NCI-H446 treated with DMSO at 0.1 percent for 48 hours (cell line): ENCODE measurements at places on chromosomes 12 and 14.
A peak's percentile ranks its signal among the peaks of the same experiment; 100 is the strongest.

- no peak for DNase-seq
These were observed 151.1 kb upstream of the PKP2 start for GRCh38 chr12:33047666-33048065.

DNA sequence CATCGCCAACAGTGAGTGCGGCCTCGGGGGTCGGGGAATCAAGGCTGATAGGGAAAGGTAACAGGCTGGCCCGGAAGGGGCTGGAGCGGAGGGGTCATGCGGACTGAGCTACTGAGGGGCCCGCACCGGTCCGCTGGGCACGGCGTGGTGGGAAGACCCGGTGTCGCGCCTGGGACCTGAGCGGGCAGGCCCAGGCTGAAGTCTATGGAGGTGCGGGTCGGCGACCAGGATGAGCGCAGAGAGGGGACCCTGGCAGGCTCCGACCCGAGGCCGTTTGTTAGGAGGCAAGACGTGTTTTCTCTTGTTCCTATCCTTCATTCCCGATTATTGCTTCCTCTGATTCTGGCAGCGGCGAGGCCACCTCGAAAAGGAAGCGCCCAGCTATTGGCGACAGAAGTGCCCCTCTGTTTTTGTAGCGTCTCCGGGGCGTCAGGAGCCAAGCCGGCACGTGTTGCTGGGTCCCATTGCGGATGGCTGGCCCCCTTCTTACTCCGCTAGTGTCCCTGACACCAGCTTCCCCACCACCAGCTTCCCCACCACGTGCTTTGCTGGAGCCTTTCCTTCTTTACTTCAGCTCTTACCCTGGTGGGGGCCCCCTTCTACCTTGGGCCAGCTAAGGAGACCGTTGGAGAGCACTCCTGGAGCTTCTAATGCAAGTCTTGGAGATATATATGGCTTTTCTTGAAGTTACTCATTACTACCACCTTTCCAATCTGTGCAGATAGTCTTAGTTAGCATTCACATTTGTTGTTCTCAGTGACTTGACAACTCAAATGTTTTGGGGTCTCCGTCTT lies 653 bp downstream of the PA2G4 start:
- no peak for DNase-seq

DNA sequence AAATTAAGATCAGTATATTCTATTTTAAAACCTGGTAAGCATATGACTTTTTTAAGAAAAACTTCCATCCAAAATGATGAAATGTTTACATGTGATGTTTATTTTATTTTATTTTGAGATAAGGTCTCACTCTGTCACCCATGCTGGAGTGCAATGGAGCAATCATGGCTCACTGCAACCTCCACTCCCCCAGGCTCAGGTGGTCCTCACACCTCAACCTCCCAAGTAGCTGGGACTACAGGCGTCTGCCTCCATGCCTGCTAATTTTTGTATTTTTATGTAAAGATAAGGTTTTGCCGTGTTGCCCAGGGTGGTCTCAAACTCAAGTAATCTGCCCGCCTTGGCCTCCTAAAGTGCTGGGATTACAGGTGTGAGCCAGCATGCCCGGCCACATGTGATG lies 141.8 kb downstream of the ZFP36L1 start:
- no peak for DNase-seq

- DNase-seq, result no peak
These were observed 489 bp downstream of the CEP290 start for GRCh38 chr12:88141425-88141773.

GRCh38 chr14:105760691-105761344 lies 234.4 kb downstream of the TMEM121 start:
- DNase-seq, result no peak

GRCh38 chr12:31849090-31849687 lies 110.0 kb upstream of the RESF1 start:
- DNase-seq, result no peak

GRCh38 chr14:44791730-44792129 lies 170.0 kb downstream of the KLHL28 start:
- no peak for DNase-seq

DNA sequence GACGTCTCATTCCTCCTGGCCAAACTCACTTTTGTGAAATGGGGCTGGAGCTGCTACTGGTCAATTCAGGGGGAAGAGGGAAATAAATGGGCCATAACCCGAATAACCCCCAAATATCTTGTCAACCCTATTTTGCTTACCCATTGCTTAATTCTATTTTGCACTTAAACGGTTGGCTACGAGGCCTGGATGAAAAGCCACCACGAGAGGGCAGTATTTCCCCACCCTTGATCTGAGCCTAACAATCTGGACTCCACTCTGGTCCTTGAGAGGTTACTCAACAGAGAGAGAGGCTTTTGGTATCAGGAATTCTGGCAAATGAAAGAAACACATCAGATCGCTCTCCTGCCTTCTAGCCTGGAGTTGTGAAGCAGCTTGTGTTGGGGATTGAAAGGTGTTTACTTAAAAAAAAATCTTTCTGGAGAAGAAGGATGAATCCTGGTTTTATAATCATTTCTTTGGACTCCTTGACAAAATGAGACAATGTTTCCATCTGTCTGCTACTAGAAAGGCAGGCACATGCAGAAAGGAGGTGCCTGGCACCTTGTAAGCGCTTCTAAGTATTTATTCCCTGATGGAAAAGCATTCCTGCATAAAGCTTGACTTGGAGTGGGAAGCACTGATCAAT lies 22.4 kb upstream of the FBXO21 start:
- DNase-seq, result peak; percentile 5

- DNase-seq, result no peak
These were observed 8.7 kb downstream of the HDAC7 start for GRCh38 chr12:47811072-47811396.

- DNase-seq, result no peak
These were observed 90.9 kb downstream of the ACTN1 start for GRCh38 chr14:68888025-68888850.

DNA sequence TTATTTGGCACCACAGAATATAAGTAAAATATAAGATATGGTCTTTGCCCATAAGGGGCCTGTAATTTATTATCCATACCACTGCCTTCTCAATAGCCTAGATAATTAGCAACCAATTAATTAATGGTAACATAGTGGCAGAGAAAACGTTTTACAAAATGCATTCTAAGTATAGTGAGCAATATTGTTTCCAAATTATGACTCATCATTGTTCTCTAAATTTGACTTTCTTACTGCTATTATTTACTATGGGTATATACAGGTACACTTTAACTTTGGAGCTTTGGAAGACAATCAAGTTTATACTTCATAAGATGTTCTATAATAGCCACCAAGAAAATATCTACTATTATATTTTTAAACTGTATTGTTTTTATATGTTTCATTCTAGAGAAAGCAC lies 26.7 kb downstream of the DCP1B start:
- DNase-seq, result no peak

DNA sequence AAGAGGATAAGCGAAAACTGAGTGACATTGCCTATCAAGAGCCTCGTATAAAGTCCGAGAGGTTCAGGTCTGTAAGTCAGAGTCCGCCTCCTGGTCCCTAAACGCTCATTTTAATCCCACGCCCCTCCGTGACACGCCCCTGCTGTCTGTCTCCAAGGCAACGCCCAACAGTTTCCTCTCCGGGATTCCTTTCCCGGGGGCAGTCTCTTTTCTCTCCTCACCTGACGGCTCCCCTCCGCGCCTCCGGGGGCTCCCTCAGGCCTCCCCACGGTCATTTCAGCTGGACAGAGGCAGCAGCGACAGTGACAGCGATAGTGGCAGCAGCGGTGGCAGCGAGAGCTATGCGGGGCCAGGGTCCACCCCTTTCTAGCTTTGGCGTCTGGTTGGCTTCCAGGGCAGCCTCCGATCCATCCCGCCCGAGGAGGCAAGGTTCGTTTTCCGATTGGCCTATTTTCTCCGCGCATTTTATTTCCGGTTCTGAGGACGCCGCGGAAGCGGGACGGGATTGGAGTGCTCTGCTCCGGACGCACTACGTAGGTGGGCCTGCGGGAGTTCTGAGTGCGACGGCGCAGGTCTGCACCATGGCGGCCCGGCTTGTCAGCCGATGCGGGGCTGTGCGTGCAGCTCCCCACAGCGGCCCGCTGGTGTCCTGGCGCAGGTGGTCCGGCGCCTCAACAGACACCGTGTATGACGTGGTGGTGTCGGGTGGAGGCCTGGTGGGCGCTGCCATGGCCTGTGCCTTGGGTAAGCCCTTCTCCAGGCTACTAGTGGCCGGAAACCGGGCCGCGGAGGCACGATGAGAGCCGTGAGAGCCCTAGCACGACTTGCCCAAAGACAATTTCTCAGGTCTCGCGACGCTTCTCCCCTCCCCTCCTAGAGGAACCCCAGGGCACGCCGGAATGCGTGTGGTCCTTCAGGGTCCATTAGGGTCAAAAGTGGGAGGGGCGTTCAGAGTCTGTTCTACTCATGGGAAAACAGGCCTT lies at the start of the genes COQ6 and FAM161B:
TSS of gene COQ6 (plus strand) at position 551 of the 983 bp plus-strand sequence. CDS start at position 582, 31 bp downstream.
TSS of gene FAM161B (minus strand) at position 343 of the 983 bp plus-strand sequence. CDS start at position 275, 68 bp downstream.
- DNase-seq, result peak; percentile 88

GRCh38 chr12:117875744-117876435 lies 92.9 kb downstream of the KSR2 start:
- DNase-seq, result no peak

GRCh38 chr12:51884676-51885229 lies 3.1 kb upstream of the ANKRD33 start:
- no peak for DNase-seq

DNA sequence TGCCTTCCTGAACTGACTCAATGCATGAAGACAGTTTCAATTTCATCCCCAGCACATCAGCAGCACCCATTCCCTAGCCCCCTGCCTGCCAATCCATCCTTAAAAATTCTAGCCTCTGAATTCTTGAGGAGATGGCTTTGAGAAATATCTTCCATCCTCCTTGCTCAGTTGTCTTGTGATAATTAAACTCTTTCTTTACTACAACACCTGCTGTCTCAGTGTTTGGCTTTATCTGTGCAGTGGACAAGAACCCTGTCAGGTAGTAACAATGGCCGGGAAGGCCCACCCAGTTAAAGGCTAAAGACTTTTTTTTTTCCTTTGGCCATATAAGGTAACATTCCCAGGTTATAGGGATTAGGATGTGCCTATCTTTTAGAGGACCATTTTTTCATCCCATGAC lies 114.4 kb upstream of the NAP1L1 start:
- DNase-seq, result no peak

DNA sequence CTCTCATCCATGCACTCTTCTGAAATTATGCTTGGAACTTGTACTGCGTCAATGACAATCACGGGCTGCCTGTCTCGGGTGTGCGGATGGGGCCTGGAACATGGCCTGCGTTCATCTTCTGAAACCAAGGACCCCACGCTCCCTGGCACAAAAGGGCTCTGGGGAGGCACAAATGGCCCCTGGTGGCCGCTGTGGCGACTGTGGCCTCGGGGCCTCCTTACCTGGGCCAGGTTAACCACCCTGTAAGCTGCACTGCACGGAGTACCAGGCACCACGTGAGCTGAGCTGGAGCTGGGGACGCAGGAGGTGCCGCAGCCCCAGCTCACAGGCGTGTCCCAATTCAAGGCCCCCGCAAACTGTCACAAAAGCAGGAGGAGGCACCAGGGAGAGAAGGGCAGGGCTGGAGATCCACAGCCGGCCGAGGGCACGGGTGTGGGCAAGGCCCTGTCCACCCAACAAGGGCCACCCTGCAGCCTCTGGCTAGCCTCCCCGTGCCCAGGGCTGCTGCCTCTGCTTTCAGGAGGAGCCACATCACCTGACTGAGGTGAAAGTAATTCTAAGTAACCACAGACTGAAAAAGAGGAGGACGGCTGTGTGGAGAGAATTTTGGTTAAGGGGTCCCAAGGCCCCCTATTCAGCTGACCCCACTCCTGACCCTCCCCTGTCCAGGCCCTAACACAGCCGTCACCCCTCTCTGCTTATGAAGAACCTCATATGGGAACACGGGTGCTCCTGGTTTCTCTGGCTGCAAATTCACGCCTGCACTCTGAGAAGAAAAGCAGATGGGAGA lies 61.1 kb upstream of the GALNT9 start:
- no peak for DNase-seq

DNA sequence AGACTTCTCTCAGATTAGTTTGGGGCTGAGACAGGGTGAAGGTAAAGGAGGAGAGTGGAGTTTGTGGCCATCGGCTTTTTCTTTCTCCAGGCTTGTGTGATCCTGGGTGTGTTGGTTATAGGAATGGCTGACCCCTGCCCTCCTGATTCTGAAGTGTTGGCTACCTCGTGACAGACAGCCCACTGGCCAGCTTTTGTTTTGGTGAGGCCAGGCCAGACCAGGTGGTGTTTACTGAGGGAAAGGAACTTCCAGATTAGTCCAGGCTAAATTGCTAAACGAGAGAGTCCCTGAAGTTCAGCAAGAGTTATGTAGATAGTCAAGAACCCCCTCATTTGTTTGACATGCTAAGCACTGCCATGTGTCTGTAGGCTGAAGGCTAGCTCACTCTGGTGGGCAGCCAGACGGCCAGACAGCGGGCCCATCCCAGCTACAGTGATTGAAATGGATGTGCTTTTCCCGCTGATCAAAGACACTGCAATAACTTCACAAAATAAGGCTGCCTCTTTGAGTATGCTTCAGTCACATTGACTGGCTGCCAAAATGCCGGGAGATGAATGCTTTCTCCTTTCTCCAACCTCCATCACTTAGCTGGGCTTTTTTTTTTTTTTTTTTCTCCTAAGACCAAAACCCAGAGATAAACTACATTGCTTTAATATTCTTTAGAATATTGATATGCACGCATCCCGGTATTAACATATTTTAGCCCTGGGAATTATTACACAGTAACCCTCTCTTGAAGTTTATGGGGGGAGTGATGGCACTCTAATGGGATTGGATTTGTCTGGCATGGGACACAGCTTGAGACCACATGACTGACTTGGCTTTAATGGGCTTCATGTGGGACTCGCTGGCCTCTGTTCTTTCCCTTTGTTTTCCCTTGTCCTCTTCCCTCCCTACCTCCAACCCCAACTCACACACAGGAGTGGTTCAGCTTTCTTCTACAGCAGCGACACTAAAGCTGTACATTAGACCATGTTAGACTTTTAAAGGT lies 76.9 kb downstream of the SMOC1 start:
- peak; percentile 67 for DNase-seq

DNA sequence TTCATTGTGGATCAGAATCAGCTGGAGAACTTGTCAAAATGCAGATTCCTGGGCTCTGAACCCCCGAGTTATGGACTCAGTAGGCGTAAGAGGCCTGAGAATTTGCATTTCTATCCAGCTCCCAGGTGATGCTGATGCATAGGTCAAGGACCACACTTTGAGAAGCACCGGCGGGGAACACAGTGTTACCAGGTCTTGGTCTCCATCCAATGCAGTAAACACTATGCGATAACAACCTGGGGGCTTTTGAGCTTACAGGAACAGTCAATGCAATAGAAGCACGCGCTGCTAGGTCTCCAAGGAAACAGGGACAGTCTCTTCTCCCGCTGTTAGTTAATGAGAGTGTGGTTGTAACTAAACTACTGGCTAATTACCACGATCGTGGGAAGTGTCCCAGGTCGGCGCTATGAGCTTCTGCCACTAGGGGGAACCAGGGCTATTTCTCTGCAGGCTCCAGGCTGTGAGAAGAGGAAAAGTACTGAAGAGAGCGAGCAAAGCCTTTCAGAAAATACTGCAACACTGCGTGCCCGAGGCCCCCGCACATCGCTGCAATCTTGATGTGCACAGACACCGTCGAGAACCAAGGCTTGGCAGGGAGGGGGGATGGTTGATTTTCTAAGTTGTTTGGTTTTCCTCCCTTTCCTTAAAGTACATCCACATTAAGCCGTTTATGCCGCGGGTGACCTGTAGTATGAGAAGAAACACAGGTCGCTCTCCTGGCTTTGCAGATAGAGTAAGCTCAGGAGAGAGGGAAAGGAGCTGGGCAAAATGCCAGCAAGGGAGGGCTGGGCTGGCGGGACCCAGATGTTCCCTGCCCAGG lies 52.0 kb upstream of the KCNA1 start:
- peak; percentile 67 for DNase-seq

GRCh38 chr12:124679533-124680371 lies 112.3 kb upstream of the NCOR2 start:
- DNase-seq, result no peak
